G401 (cell line): ENCODE measurements at places on chromosomes 4 and X. TPM values are rescaled to one million over a fixed set of nuclear protein-coding genes. Genes with fewer than 3 reads are reported as not detected.

SLC9B1 gene
- not detected in 2 replicates for total RNA-seq

TMPRSS11A gene
- not detected in 2 replicates for total RNA-seq

F9 gene
- total RNA-seq, result not detected in 2 replicates

CPLX1 gene
- 1.8 and 4.7 TPM in 2 replicates for total RNA-seq

NOX1 gene
- total RNA-seq, result not detected in 2 replicates

MBTPS2 gene
- 4.2 and 4.3 TPM in 2 replicates for total RNA-seq

TMEM192 gene
- 8.3 and 17.5 TPM in 2 replicates for total RNA-seq

TMPRSS11F gene
- total RNA-seq, result not detected in 2 replicates

ZCCHC18 gene
- total RNA-seq, result 0.20 TPM in 1 of 2 replicates, not detected in the other

MAGEB10 gene
- total RNA-seq, result not detected in 2 replicates

CT55 gene
- total RNA-seq, result not detected in 2 replicates
